ENCODE measurements at places on chromosomes 16 and 17.

- no peak for DNase-seq
These were observed 49.4 kb downstream of the WSB1 start for GRCh38 chr17:27343294-27343693.

- peak; percentile 26 for DNase-seq
These were observed 27.0 kb upstream of the DHX8 start for GRCh38 chr17:43456661-43457361.

GRCh38 chr17:43576563-43577229, 30.6 kb upstream of the ETV4 start:
- DNase-seq: peak; percentile 69

DNA sequence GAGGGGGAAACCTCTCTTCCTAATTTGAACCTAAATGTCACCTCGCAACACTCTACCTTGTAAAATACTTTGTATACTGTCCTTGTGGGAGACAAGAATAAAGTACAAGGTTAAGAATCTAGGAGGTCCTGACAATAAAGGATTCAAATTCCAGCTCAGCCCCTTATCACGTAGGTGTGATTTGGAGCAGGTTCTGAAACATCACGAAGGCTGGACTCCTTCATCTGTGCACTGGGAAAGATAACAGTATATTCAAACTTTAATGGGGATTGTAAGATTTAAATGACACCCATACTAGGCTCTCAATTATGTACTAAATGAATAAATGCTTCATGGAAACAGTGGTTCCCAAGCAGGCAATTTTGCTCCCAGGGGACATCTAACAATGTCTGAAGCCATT, 2.1 kb downstream of the TXNDC11 start:
- DNase-seq: no peak

GRCh38 chr16:31360251-31360650, 5.3 kb downstream of the ITGAX start:
- peak; percentile 1 for DNase-seq

DNA sequence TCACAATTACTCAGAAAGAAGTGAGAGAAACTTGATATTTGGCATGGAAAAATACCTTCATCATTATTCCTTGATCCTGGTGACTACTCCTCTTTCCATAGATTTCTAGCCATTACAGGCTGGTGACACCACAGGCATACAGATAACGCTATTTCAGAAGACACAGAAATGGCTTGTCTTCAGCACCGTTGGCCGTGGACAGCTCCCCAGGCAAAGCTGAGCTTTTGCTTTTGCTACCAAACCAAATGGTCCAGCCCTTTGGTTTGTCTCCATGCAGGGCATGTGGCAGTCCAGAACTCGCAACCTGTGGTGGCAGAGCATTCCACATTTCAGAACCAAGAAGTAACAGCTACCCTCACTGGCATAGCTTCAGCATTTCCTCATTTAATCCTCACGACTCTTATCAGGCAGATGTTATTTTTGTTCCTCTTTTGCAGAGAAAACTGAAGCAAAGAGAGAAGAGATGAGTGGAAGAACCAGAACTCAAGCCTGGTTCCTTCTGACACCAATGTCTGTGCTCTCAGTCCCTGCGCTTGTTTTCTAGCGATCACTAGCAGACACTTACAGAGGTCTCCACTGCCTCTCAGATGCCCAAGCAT, 55.5 kb downstream of the HS3ST4 start:
- no peak for DNase-seq

GRCh38 chr17:17641621-17642409, 39.4 kb upstream of the RAI1 start:
- DNase-seq: peak; percentile 81

DNA sequence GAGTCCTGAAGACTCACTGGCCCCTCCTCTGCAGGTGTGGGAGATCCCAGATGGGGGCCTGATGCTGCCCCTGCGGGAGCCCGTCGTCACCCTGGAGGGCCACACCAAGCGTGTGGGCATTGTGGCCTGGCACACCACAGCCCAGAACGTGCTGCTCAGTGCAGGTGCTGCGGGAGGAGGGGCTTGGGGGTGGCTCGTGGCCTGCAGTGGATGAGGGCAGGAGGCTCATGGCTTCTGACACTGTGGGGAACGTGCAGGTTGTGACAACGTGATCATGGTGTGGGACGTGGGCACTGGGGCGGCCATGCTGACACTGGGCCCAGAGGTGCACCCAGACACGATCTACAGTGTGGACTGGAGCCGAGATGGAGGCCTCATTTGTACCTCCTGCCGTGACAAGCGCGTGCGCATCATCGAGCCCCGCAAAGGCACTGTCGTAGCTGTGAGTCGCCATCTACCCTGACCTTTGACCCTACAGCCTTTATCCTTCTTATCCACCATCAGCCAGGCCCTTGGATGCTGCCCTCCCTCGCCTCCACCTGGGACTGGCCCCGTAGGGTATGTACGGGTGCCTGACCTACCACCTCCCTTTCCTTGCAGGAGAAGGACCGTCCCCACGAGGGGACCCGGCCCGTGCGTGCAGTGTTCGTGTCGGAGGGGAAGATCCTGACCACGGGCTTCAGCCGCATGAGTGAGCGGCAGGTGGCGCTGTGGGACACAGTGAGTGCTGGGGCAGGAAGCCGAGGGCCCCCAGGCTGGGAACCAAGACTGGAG, 3.6 kb downstream of the CORO1A start:
- peak; percentile 74 for DNase-seq

DNA sequence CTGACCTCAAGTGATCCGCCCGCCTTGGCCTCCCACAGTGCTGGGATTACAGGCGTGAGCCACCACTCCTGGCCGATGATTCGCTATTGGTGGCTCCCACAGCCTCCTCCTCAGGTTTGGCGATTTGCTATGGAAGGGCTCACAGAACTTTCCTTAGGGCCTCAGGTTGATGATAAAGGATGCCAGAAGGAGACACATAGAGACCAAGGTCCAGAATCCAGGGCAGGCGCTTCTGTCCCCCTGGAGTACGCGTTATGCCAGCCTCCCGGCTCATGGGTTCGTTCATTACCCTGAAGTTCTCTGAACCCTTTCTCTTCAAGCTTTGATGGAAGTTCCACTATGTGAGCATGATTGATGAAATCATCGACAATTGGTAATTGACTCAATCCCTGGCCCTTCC, 19.9 kb downstream of the LGALS3BP start:
- DNase-seq: no peak

DNA sequence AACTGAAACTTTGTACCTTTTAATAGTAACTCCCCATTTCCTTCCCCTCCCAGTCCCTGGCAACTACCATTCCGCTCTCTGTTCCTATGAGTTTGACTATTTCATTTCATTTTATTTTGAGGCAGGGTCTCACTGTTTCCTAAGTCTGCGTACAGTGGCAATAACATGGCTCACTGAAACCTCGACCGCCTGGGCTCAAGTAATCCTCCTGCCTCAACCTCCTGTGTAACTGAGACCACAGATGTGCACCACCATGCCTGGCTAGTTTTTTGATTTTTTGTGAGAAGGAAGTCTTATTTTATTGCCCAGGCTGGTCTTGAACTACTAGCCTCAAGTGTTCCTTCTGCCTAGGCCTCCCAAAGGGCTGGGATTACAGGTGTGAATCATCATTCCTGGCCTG, 808.1 kb downstream of the CDH11 start:
- no peak for DNase-seq

DNA sequence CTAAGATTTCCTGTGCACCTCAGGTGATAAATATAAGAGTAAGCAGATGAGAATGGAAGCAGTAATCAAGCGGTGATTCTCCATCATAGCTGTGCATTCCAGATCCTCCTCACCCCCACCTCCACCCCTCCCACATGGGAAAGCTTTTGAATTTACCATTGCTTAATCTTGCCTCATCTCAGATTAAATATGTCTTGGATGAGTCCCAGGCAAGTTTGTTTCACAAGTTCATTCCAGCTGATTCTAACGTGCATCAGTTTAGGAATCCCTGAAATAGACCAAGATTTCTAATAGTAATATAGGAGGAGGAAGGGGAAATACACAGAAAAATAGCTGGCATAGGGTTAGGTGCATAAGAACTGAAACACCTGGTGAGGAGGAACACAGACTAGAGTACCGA, 396.2 kb upstream of the KIF2B start:
- no peak for DNase-seq

DNA sequence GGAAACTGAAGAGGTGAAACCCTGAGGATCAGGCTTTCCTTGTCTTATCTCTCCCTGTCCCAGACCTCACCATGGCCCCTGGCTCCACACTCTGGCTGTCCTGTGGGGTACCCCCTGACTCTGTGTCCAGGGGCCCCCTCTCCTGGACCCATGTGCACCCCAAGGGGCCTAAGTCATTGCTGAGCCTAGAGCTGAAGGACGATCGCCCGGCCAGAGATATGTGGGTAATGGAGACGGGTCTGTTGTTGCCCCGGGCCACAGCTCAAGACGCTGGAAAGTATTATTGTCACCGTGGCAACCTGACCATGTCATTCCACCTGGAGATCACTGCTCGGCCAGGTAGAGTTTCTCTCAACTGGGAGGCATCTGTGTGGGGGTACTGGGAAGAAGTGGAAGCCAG, 1.4 kb downstream of the CD19 start:
- DNase-seq: no peak

- no peak for DNase-seq
These were observed 37.7 kb upstream of the NUFIP2 start for GRCh38 chr17:29331708-29332085.

DNA sequence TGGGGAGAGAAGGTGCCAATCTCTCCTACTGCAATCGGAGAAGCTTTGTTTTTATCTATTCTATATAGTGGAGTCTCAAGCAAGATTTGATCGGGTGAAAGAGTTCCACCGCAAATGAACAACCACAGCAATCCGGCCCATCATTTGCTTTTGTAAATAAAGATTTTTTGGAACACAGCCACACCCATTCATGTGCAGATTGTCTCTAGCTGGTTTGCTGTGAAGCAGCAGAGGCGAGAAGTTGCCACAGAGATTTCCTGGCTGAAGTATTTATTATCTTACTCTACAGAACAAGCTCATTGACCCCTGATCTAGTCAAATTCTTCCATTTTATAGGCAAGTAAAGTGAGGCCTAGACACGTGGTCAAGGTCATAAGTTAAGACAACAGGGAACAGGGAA, 195.5 kb upstream of the TNRC6C start:
- DNase-seq: no peak

DNA sequence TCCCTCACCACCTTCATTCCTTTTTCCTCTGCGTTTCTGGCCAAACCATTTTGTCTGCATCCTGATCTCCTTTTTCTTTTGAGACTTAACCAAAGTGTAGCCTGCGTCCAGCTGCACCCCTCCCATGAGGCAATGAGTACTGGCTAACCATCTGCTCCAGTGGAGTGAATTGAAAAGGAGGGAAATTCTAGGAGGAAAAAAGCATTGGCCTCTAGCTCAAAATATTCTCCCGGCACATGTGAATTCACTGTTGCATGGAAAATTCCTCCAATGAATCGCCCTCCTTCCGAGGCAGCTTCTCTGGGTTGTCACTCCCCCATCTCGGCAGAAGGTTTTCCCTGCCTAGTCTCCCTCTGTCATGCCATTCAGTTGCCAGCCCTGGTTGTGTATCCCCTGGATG, 5.6 kb downstream of the RAP1GAP2 start:
- no peak for DNase-seq

DNA sequence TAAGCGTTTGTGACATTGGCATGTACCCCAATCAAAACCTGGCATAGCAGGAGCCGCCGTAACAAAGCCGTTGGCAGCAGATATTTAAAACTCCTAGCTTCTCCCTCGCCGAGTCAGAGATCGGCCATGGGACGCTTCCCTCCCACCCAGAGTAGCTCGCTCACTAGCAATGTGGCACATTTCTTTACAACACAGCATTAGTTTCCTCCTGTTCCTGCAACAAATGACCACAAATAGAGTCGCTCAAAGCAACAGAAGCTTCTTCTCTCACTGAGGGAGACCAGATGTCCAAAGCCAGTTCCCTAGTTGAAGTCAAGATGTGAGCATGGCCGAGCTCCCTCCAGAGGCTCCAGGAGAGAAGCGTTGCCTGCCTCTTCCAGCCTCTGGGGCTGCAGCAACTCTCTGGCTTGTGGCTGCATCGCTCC, 106.7 kb downstream of the RBFOX3 start:
- DNase-seq: no peak

GRCh38 chr16:86347916-86348555, 162.3 kb upstream of the FOXF1 start:
- DNase-seq: no peak

GRCh38 chr16:69324013-69324531, 6.3 kb downstream of the PDF start:
- DNase-seq: peak; percentile 68

DNA sequence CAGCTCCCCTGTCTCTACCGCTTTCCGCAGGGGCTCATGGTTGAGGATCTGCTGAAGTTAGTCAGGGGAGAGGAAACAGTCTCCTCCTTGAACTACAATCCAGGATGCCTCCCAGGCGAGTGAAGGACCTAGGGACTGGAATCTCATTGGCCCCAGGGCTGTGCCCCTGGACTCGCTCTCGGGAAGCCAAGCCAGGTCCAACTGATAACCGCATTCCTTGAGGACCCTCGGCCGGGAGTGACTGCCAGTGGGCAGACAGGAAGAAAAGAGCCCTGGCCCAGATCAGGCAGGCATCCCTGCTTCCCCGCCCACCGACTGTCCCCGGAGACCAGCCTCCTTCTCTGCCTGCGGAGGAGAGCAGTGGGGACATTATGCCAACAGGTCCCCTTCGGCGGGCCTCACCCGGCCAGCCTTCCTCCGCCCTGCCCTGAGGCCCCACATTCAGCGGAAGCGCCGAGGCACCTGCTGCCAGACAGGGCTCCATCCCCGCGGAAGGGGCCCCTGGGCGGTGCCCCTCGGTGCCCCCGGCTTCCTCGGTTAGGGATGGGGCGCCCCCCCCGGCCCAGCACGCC, 776 bp downstream of the LRRC75A start:
- no peak for DNase-seq

GRCh38 chr17:81097134-81097942, 62.4 kb downstream of the BAIAP2 start:
- peak; percentile 64 for DNase-seq

GRCh38 chr17:40399185-40399584, 18.5 kb downstream of the TOP2A start:
- no peak for DNase-seq

DNA sequence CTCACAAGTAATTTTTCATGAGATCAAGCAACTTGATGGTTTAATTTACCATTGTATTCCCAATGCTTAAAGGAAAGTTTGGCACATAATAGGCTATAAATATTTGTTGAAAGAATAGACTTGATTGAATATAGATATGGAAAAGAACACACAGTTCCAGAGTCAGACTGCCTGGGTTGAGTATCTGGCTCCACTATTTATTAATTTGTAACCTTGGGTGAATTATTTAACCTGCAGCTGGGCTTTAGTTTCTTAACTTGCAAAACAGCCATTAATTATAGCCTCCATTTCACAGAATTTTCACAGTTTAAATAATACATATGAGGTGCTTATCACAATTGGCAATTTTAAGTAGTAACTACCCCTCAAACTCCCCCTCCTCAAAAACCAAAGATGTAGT, 73.6 kb downstream of the NCOR1 start:
- DNase-seq: peak; percentile 22

Data from body of pancreas (tissue), 4 donors.